RKO (cell line): ENCODE measurements at places on chromosomes 5 and 9.

- DNase-seq = no peak
Measured at GRCh38 chr9:83934569-83935275, 13.5 kb upstream of the KIF27 start.

GRCh38 chr9:121888438-121888775 is 204.7 kb downstream of the TTLL11 start:
- peak; percentile 55 for DNase-seq

DNA sequence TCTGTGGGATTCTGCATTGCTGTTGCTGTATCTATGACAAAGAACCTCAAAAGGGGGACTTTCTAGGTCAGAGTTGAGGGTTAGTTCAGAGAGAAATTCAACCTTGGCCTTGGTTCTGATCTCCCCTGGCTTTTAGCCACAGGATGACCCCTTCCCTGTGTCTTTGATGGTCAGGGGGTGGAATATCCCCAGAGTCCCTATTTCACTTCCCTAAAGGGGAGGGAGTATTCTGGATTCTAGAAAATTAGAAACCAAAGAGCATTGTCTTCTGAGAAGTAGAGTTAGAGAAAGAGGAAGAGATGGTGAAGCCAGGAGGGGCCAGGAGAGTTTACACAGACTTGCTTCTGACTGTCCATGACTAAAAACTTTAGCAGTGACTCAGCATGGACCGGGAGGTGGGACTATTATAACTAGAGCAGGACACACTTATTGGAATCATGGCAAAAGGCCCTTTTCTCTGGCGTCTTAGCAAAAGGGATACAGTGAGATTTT is 56.2 kb upstream of the LPAR1 start:
- DNase-seq = peak; percentile 37

GRCh38 chr5:96302174-96302738 is 130.8 kb downstream of the PCSK1 start:
- DNase-seq = no peak

DNA sequence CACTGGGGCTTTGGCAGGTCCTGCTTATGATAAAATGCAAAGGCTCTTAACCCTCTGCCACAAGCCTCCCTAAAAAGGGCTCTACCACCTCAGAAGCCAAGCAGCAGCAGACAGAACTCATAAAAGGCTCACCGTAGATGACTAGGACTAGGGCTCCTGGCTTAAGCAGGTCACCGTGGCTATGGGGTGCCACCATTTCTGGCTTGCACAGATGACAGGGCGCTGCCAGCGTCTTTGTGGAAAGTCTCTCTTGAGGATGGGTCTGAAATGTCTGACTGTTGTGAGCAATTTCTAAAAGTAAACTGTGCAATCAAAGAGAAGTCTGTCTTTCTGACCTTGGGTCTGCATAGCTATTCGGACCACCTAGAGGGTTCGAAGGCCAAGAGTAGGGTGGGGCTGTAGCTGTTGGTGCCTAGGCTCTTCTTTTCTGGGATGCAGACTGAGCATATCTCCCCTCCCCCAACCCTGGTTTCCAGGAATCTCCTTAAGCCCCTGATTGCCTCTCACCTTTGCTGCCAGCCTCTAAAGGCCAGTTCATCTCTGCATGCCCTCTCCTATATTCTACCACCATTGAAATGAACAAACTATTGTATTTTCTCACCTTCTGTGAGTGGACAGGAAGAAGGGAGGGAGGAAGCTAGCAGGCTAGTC is 307.4 kb downstream of the ARHGAP26 start:
- no peak for DNase-seq

GRCh38 chr5:74543162-74543995 is 97.1 kb downstream of the ENC1 start:
- peak; percentile 92 for DNase-seq

GRCh38 chr5:145680169-145680568 is 155.0 kb downstream of the PRELID2 start:
- DNase-seq = peak; percentile 26

GRCh38 chr9:81984928-81985327 is 3.6 kb upstream of the SPATA31D1 start:
- no peak for DNase-seq

DNA sequence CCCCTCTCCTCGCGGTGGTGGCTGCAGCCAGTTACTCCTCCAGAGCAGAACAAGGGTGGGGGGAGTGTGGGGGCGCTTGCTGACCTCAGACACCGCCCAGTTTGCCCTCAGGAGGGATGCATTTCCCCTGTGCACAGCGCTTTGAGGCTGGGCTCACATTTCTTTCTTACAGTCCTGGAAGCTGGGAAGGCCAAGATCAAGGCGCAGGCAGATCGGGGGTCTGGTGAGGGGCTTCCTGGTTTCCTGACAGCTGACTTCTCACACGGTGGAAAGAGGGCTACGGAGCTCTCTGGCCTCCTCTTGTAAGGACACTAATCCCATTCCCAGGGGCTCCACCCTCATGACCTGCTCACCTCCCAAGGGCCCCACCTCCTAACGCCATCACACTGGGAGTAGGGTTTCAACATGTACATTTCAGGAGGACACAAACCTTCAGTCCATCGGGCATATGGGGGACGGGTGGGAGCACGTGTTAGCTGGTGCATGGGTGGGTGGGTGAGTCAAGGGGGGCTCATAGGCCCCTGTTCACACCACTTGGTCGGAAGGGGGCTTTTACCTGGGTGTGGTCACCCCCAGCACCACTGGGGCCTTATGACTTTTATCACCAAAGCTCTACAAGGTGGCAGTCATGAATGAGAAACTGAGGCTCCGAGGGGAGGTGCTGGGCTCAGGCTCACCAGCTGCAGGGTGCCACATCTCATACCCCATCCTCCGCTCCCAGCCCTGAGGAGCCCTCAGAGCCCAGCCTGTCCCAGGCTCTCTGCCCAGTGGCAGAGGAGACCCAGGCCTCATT is 7.7 kb upstream of the SCGB3A1 start:
- DNase-seq = no peak

DNA sequence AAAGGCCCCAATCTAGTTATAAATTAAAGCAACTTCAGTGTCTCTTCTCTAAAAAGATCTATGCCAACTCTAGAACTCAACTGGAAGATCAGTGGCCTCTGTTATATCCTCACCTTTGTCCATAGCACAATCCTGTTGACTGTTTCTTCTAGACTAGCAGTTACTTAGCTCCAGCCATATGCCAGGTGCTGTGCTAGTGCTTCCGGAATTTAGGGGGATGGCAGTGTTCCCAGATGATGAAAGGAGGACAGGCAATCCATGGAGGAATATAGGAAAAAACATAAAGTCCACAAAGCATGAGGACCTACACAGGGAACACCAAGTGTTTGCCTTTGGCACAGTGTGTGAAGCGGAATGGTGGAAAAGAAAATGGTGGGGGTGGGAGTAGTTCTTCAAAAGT is 214.3 kb downstream of the MAPKAP1 start:
- no peak for DNase-seq

- DNase-seq = no peak
Measured at GRCh38 chr9:88801214-88801796, 190.0 kb upstream of the S1PR3 start.

GRCh38 chr9:5624655-5625054 is 4.3 kb upstream of the RIC1 start:
- DNase-seq = no peak

GRCh38 chr9:101242651-101243050 is 142.2 kb downstream of the BAAT start:
- DNase-seq = no peak

- DNase-seq = no peak
Measured at GRCh38 chr5:159504857-159505304, 174.6 kb upstream of the IL12B start.

DNA sequence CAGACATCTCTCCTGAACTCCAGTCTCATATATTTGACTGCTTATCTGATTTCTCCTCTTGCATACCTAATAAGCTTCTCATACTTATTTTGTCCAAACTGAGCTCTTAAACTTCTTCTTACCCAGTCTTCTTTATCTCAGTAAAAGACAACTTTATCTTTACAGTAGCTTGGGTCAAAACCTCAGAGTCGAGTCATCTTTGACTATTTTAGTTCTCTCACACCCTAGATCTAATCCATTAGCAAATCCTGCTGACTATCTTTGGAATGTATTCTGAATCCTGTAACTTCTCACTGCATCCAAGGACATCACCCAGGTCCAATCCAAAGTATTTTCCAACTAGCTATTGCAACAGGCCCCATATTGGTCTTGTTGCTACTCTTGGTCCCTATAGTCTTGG is 11.8 kb upstream of the JAK2 start:
- no peak for DNase-seq

- no peak for DNase-seq
Measured at GRCh38 chr5:157271740-157272271, 5.9 kb downstream of the CYFIP2 start.

- no peak for DNase-seq
Measured at GRCh38 chr5:158915216-158915615, 184.5 kb downstream of the EBF1 start.

DNA sequence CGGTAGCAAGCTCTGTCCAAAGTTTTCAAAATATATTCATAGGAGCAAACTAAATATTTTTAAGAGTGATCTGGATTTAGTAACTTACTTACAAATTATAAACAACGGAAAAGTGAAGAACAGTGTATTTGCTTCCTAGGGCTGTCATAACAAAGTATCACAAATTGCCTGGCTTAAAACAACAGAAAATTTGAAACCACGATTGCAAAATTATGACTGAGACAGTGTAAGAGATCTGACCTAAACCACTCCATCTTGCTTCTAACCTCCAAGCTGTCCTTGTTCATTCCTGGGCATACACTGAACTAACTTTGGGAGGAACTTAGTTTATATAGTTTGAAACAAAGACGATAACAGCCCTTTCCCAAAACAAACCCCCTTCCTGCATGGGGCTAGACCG is 202.0 kb upstream of the CDH6 start:
- DNase-seq = no peak

DNA sequence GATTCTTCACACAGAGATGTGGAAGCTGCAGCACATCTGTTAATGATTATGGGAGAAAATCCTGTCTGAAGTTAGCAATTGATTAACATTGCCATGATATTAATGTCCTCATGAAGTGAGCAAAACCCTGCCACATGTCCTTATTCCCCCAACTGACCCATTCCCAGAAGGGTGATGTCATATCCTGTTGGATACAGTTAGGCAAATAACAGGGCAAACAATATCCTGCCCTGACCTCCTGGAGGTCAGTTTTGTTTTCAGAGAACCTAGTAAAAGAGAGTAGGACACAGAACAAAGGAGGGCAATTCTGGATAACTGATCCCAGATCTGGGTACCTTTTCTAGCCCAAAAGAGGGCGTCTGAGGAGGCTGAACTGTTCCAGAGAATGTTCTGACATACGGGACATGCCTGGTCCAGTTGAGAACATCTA is 11.0 kb downstream of the ABLIM3 start:
- DNase-seq = peak; percentile 10
